ENCODE measurements at places on chromosomes 13 and 19.

DNA sequence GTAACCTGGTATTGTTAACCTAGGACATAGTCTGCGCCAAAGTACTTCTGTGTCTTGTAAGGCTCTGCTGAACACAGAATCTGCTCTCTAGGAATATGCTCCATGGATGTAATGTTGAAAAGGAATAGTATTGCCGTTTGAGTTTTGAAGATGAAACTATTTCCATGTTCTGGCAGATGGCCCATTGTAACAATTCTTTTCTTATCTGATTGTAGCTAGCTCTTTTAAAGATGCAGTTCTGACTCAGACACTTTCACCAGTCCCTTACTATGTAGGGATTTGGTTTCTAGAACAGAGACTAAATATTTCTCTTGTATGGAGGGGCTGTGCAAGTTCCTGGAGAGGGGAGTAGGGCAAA, 185.6 kb downstream of the MTUS2 start:
- DNase-seq = no peak

GRCh38 chr19:409516-410242, 732 bp upstream of the C2CD4C start:
- peak; percentile 66 for DNase-seq

- DNase-seq = no peak
Measured at GRCh38 chr13:53060840-53061490, 32.4 kb downstream of the OLFM4 start.

GRCh38 chr19:13600091-13600490, 93.8 kb upstream of the CACNA1A start:
- DNase-seq = peak; percentile 43

- no peak for DNase-seq
Measured at GRCh38 chr13:30873499-30873898, 32.6 kb upstream of the MEDAG start.
